ENCODE measurements at places on chromosomes 1 and 21.
A peak's percentile ranks its signal among the peaks of the same experiment; 100 is the strongest.

DNA sequence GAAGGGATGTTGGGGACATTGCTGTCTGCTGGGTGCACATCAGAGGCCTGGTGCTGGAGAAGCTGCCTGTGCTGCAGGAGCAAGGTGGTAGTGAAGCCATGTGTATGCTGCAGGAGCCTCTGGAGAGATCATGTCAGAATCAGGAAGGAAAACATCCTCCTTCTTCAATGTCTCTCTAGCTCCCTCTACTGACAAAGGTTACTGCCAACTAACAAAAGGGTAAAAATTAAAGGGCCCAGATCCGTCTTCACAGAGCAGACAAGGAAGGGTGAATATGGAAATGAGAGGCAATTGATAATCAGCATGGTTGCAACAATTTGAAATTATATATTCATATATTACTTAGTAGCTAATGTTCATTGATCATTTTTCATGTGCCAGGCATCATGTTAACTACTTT is 32.2 kb downstream of the FAM177B start:
- DNase-seq: no peak

GRCh38 chr1:22114083-22115012 is 28.5 kb downstream of the WNT4 start:
- peak; percentile 42 for DNase-seq

GRCh38 chr1:203089001-203089650 is 3.3 kb upstream of the MYOG start:
- no peak for DNase-seq

DNA sequence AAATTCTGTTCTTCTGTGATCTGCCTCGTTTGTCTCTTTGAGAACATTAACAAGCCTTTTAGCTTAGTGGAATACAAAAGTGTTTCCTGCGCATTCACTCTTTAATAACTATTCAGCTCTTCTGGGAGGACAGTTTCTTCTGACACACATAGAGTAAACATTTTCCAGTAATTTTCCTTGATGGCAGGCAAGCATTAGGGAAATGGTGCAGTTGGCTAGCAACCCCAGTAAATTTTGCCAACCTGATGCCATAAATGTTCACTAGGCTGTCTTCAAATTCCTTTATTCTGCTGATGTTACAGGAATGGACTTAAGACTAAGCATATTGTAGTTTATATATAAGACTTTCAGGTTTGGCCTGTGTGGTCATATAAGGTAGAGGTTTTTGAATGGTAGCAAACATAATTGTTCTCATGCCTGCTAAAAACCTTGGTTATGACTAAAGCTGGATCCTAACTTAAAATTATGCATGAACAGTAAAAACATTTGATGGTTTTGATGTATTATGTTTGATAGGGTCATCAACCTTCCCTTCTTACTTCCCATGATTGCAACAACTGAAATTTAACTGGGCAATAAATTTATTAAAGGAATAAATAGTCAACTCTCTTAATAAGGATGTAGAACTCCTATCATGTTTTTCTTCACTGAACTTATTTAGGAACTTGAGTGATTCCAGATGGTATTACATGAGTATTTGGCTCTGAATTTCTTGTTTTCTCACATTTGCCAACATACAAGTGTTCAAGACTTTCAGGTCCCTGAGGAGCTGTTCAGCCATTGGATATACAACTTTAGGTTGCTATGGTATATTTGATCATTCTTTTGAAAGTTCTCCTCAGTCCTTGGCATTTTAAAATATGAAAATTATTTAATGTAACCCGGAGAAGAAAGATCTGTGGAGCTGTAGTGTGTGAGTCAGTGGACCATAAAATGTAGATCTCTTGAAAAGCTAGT is 223.4 kb downstream of the FMN2 start:
- DNase-seq: no peak

DNA sequence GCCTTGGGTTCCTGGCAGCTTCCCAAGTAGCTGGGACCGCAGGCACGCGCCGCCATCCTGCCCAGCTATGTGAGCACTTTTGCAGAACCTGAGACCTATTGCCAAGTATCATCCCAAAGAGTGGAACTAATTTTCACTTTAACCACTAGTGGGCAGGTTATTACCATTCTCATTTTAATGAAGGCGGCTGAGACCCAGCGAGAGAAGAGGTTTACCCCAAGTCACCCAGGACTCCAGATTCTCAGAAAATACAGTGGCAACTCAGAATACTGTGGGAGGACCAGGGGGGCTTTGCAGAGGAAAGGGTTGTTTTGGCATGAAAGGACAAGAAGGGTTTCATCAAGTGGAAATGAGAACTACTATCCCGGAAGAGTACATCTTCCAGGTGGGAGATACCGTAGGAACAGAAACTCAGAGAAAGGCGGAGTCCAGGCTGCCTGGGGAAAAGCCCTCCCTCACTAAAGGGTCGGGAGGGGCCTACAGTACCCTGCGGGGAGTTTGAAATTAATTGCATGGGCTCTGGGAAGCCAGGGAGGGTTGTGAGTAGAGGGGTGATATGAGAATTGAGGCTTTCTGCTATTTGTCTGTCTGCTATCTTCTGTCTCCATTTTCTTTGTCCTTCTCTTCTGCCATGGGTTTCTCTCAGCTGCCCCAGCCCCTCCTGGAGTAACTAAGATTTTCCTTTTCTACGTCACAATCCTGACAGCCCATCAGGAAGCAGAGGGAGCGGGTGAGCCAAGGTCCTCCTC is 7.2 kb upstream of the SEMA4A start:
- DNase-seq: no peak

- no peak for DNase-seq
Observed at GRCh38 chr1:234468580-234468979, 10.4 kb downstream of the TARBP1 start.

- DNase-seq: no peak
Observed at GRCh38 chr1:175579956-175580750, 163.2 kb downstream of the TNR start.

DNA sequence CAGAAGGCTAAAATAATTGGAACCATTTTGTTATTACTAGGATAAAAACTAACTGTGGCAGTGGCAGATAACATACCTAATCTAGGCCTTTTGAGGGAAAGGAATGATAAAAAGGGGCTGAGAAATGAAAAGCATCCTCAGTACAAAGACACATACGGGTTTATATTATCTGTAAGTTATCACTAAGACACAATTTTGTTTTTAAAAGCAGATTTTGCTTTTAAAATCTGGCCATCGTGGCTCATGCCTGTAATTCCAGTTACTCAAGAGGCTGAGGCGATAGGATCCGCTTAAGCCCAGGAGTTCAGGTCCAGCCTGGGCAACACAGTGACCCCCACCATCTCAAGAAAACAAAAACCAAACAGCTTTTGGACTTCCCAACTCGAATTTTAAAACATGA is 24.8 kb upstream of the HP1BP3 start:
- DNase-seq: no peak

DNA sequence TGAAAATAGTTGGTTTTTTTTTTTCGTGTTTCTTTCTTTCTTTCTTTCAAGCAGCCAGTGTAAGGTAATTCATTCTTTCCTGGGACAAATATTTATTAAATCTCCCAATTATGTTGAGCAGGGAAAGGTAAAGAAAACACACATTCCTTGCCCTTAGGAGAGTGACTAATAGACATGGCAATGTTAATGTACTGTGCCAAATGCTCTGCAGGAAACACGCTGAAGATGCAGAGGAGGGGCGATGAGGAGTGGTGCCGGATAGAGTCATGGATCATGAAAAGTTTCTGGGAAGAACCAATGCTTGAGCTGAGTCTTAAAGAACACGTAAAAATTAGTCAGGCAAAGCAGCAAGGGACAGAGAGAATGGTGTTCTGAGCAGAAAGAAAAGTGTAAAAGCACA is 199.2 kb downstream of the DNM3 start:
- DNase-seq: no peak

DNA sequence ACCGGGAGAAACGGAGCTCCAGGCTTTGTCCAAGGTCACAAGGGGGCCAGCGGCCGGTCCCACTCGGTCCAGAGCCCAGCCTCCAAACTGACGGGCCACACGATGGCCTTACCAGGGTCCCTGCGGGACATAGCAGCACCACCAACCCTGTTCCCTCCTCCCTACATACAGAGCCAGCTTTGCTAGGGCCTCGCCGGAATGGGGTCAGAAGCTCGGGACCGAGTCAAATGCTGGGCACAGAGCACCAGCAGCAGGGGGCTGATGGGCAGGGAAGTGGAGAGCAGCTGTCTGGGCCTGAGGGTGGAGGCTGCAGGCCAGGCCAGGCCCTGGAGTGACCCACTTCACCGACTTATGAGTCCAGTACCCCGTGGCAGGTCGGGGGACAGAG is 14.9 kb upstream of the TTC39A start:
- DNase-seq: no peak

- DNase-seq: no peak
Observed at GRCh38 chr21:32768530-32768929, 3.0 kb downstream of the PAXBP1 start.

GRCh38 chr1:87346130-87346814 is 17.6 kb downstream of the LMO4 start:
- no peak for DNase-seq

DNA sequence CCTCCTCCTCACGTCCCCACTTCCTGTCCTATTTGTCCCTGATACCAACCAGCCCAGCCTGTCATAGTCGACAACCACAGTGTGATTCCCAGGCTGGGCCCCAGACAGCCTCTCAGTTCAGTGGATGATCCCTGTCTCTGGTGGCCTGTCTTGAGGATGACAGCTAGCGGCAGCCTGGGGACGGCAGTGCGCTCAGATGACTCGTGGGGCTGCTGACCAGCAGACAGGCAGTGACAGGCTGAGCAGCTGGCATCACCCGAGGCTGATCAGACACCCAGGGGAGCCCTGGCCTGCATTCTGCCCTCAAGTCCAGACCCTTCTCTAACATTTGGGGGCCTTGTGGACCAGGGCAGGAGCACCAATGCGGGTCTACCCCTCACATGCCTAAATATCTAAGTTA is 21.0 kb downstream of the NKAIN1 start:
- DNase-seq: no peak

GRCh38 chr1:240607006-240607405 is 4.9 kb downstream of the GREM2 start:
- DNase-seq: no peak

DNA sequence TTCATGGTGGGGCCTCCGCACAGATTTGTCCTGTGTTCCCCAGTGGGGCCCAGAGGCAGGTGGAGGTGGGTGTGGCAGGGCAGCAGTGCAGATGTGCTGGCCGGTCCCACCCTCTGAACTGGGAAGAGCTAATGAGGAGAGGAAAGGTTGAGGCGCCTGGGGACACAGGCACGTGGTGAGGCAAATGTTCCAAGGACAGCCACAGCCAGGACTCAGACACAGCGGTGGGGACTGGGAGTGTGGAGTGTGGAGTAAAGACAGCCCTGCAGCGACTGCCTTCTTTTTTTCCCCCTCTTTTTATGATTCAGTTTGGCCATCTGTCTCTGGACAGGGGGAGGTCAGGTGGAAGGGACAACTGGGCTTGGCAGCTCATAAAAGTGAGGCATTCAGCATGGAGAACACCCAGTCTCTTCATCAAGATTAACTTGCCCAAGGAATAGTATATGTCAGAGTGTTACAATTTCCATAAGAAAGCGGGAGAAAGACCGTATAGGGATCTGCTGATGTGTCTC is 104.2 kb upstream of the GCLM start:
- no peak for DNase-seq

GRCh38 chr1:61094677-61095469 is 12.5 kb downstream of the NFIA start:
- no peak for DNase-seq
